ENCODE measurements at places on chromosomes 6 and 20. TPM values are rescaled to one million over a fixed set of nuclear protein-coding genes. Genes with fewer than 3 reads are reported as not detected.

Gene CST5
- not detected for total RNA-seq

- no peak for DNase-seq
- no peaks in the 10 kb centered on the region for H3K27me3 ChIP-seq
- H3K36me3 ChIP-seq, result no peaks in the 10 kb centered on the region
- no peaks in the 10 kb centered on the region for H3K4me1 ChIP-seq
- no peak overlapping the region for H3K27ac ChIP-seq
These were observed 38.9 kb upstream of the SNAP25 start for GRCh38 chr20:10179574-10180298.

Gene FOXP4
- 22.2 TPM for total RNA-seq

- no peak overlapping the region for H3K4me3 ChIP-seq
- H3K4me1 ChIP-seq, result no peaks in the 10 kb centered on the region
- no peak for DNase-seq
These were observed 10.9 kb downstream of the TPBG start for GRCh38 chr6:82374516-82374915.

GRCh38 chr6:83917001-83917400 is 57.5 kb downstream of the CYB5R4 start:
- no peaks in the 10 kb centered on the region for H3K4me1 ChIP-seq
- H3K36me3 ChIP-seq, result peaks cover 9% of the 10 kb centered on the region
- no peak for DNase-seq
- H3K4me3 ChIP-seq, result no peak overlapping the region

GRCh38 chr20:7656687-7657467 is 283.4 kb downstream of the HAO1 start:
- no peak overlapping the region for H3K27ac ChIP-seq
- H3K4me1 ChIP-seq, result no peaks in the 10 kb centered on the region
- no peak overlapping the region for H3K4me3 ChIP-seq
- no peaks in the 10 kb centered on the region for H3K36me3 ChIP-seq

DNA sequence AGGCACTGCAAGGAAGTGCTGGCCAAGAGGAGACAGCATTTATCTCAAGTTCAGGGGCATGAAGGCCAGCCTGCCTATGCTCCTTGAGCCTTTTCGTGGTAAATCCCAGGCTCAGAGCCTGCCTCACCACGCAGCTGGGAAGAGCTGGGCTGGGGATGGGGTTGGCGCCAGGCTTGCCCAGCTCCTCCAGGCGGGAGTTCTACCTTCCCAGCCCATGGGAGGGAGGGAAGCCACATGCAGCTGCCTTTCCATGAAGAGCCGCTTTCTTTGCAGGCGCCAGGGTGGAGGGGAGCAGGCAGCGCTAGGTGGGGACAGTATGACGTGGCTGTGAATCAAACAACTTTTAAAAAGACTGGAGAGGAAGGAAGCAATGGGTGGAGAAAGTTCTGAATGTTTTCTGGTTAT is 19.5 kb upstream of the SIRT5 start:
- DNase-seq, result no peak
- no peaks in the 10 kb centered on the region for H3K36me3 ChIP-seq
- no peak overlapping the region for H3K4me3 ChIP-seq
- no peaks in the 10 kb centered on the region for H3K4me1 ChIP-seq
- no peak overlapping the region for H3K27ac ChIP-seq

DNA sequence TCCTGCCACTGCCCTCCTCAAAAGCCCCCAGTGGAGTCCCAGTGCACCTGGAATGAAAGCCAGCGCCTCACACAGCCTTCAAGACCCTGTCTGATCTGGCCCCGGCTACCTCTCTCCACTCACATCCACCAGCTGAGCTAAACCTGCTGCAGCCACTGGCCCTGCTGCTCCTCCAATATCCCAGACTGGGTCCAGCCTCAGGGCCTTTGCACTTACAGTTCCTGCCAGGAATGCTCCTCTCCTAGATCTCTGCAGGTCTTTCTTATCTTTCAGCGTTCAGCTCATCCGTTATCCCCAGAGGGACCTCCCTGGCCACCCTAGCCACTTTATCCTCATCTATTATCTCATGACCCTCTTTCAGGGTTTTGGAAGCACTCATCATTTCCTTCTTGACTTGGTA is 68.8 kb downstream of the KCNB1 start:
- no peaks in the 10 kb centered on the region for H3K4me1 ChIP-seq
- H3K27me3 ChIP-seq, result no peaks in the 10 kb centered on the region
- no peak overlapping the region for H3K27ac ChIP-seq

GRCh38 chr6:147205690-147206600 is 1.7 kb downstream of the STXBP5 start:
- H3K4me3 ChIP-seq, result no peak overlapping the region
- no peaks in the 10 kb centered on the region for H3K36me3 ChIP-seq
- H3K4me1 ChIP-seq, result peaks cover 9% of the 10 kb centered on the region

GRCh38 chr6:143395699-143396098 is 54.8 kb downstream of the ADAT2 start:
- DNase-seq, result no peak
- H3K4me3 ChIP-seq, result no peak overlapping the region
- H3K36me3 ChIP-seq, result no peaks in the 10 kb centered on the region
- no peak overlapping the region for H3K27ac ChIP-seq
- H3K4me1 ChIP-seq, result peaks cover 27% of the 10 kb centered on the region

DNA sequence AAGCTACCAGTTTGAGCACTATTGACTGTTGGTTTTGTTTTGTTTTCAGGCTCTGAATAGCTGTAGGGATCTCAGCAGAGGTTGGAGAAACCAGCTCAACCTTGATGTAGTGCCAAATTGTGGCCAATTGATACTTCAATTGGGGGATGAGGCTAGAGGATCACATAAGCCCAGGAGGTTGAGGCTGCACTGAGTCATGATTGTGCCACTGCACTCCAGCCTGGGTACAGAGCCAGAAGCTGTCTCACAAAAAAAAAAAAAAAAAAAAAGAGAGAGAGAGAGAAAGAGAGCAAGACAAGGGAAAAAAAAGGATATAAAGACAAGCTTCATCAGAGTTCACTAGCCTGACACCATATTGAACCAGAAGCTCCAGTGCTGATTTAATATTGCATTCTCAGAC is 702.1 kb downstream of the FRK start:
- DNase-seq, result no peak
- no peaks in the 10 kb centered on the region for H3K36me3 ChIP-seq
- no peaks in the 10 kb centered on the region for H3K27me3 ChIP-seq
- no peaks in the 10 kb centered on the region for H3K4me1 ChIP-seq
- H3K4me3 ChIP-seq, result no peak overlapping the region
- H3K27ac ChIP-seq, result no peak overlapping the region

DNA sequence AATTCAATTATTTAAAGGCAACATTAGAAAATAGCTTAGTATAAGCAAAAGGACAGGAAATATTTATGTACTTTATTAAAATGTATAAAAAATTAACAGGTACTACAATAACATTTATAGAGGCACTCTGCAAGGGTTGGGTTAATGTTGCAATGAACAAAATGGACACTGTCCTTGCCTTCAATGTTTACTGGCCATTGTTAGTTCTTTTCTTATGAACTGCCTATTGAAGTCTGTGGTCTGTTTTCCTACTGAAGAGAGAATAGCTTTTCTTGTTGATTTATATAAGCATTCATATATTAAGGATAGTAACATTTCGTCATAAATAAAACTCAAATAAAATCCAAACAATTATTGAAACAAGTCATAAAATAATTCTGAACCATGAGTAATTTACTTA is 135.3 kb upstream of the BEND6 start:
- no peak overlapping the region for H3K27ac ChIP-seq
- H3K4me3 ChIP-seq, result no peak overlapping the region
- H3K4me1 ChIP-seq, result no peaks in the 10 kb centered on the region
- no peak for DNase-seq
- no peaks in the 10 kb centered on the region for H3K36me3 ChIP-seq

Gene HEY2
- total RNA-seq, result 0.09 TPM

DNA sequence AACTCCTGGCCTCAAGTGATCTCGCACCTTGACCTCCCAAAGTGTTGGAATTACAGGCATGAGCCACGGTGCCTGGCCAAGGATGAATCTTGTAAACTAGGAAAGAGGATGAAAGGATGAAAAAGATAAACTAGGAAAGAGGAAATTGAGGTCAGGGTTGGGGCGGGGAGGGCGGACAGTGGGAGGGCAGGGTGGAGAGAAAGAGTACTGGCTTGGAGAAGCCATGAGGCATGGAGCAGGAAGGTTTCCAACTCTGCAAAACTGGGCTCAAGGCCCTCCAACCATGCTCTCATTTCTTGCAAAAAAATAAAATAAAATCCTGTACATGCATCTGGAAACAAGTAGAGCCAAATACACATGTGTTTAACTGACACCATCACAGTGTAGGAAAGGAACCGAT is 256.6 kb upstream of the SGK1 start:
- no peaks in the 10 kb centered on the region for H3K36me3 ChIP-seq
- DNase-seq, result no peak
- no peak overlapping the region for H3K4me3 ChIP-seq
- no peak overlapping the region for H3K27ac ChIP-seq
- no peaks in the 10 kb centered on the region for H3K4me1 ChIP-seq

DNA sequence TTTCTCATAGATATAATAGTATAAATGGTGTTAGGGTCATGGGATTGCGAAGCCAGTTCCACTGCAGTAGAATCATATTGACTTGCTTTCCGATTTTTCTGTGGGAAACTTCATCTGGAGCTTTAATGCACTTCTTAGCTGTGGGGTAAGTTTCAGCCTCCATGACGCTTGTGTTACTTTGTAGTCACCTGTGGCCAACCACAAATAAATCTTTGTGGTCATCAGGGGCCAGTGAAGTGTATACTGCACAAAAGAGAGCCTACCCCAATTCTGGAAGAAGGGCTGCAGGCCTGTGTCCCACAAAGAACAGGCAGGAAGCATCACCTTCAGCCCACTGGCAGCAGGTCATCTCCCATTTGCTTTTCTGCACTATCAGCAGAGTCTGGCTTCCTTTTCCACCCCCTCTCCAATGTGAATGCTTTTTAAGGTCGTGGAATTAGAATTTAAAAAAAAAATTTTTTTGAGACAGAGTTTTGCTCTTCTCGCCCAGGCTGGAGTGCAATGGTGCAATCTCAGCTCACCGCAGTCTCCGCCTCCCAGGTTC is 32.0 kb downstream of the MTHFD1L start:
- H3K27me3 ChIP-seq, result no peaks in the 10 kb centered on the region
- H3K4me3 ChIP-seq, result no peak overlapping the region
- H3K36me3 ChIP-seq, result no peaks in the 10 kb centered on the region

Gene C6orf15
- not detected for total RNA-seq

- no peaks in the 10 kb centered on the region for H3K27me3 ChIP-seq
- DNase-seq, result no peak
- H3K4me1 ChIP-seq, result no peaks in the 10 kb centered on the region
These were observed 692.9 kb downstream of the QKI start for GRCh38 chr6:164107297-164107995.

DNA sequence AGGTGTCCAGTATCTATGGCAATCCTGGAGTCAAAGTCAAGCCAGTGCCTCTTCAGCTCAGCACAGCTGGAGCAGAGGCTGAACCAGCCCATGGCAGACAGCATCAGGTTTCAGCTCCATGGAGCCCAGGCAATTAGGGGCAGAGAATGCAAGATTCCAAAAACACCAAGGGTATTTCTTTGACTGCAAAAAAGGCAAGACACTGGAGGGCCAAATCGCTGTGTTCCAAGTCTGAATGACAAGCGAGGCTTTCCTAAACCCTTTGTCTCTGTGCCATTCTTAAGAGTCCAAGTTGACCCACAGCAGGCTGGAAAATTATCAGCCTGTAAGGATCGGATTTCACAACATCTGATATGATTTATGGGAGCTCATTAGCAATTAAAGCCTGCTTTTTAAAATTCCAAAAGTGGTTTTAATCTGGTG is 49.7 kb upstream of the TGM3 start:
- H3K4me3 ChIP-seq, result no peak overlapping the region
- H3K27ac ChIP-seq, result no peak overlapping the region
- DNase-seq, result no peak
- no peaks in the 10 kb centered on the region for H3K36me3 ChIP-seq

- H3K4me1 ChIP-seq, result peaks cover 6% of the 10 kb centered on the region
- H3K27me3 ChIP-seq, result no peaks in the 10 kb centered on the region
- no peaks in the 10 kb centered on the region for H3K36me3 ChIP-seq
- H3K4me3 ChIP-seq, result no peak overlapping the region
- no peak overlapping the region for H3K27ac ChIP-seq
- DNase-seq, result no peak
These were observed 58.5 kb downstream of the GPR6 start for GRCh38 chr6:110036408-110037302.

GRCh38 chr6:31049518-31049917 is 39.2 kb downstream of the MUC22 start:
- H3K4me1 ChIP-seq, result no peaks in the 10 kb centered on the region
- no peak for DNase-seq
- no peaks in the 10 kb centered on the region for H3K36me3 ChIP-seq
- H3K4me3 ChIP-seq, result no peak overlapping the region

DNA sequence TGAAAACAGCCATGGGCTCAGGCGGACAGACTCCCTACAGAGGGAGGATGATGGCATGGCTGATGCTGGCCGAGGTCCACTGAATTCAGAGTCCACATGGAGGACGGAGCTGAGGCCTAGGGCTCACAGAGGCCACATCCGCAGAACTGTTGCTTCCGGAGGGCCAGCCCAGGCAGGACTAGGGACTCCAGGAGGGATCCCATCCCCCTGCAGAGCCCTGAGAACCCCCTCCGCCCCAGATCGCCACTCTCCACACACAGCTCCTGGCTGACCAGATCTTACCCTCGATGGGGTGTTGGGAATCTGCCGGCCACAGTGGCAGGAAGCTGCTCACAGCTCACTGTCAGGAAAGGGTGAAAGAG is 399.2 kb downstream of the TAF4 start:
- no peaks in the 10 kb centered on the region for H3K4me1 ChIP-seq
- H3K36me3 ChIP-seq, result no peaks in the 10 kb centered on the region
- no peak overlapping the region for H3K4me3 ChIP-seq
- H3K27me3 ChIP-seq, result no peaks in the 10 kb centered on the region
- H3K27ac ChIP-seq, result no peak overlapping the region

- no peak overlapping the region for H3K4me3 ChIP-seq
- no peak for DNase-seq
- no peaks in the 10 kb centered on the region for H3K4me1 ChIP-seq
- no peaks in the 10 kb centered on the region for H3K36me3 ChIP-seq
- H3K27ac ChIP-seq, result no peak overlapping the region
These were observed 14.6 kb downstream of the SRC start for GRCh38 chr20:37360391-37361115.

- H3K27me3 ChIP-seq, result no peaks in the 10 kb centered on the region
- no peak overlapping the region for H3K4me3 ChIP-seq
- DNase-seq, result no peak
These were observed 291.9 kb downstream of the PLCB1 start for GRCh38 chr20:8424010-8424409.

GRCh38 chr6:125947615-125948014 is 9.0 kb upstream of the HINT3 start:
- no peak for DNase-seq
- no peaks in the 10 kb centered on the region for H3K4me1 ChIP-seq
- H3K27ac ChIP-seq, result no peak overlapping the region
- no peaks in the 10 kb centered on the region for H3K36me3 ChIP-seq
- H3K4me3 ChIP-seq, result no peak overlapping the region
- H3K27me3 ChIP-seq, result no peaks in the 10 kb centered on the region

DNA sequence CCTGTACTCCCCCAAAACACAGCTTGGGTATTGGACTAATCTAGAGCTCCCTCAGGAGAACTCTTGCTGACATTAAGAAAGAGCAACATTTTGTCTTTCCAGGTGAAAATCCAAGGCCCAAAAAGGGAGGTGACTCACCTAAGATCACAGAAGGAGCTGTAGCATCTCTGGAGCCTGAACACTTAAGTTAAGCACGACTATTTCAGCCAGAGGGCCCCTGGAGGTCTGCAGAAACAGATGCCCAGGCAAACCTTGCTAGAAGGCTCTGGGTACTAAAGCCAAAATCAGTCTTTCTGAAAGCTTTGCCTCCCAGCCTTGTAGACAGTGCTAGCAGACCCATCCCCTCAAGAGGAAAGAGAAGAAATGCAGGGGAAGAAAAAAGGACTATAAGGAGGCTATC is 8.8 kb downstream of the EDN1 start:
- no peaks in the 10 kb centered on the region for H3K27me3 ChIP-seq
- DNase-seq, result no peak
- no peaks in the 10 kb centered on the region for H3K36me3 ChIP-seq
- no peak overlapping the region for H3K27ac ChIP-seq
- no peaks in the 10 kb centered on the region for H3K4me1 ChIP-seq

Gene VGLL2
- not detected for total RNA-seq

Gene SNAP91
- total RNA-seq, result not detected
